Glomerular endothelial cell (primary cell): ENCODE measurements at places on chromosomes 5 and 9. TPM values are rescaled to one million over a fixed set of nuclear protein-coding genes. Genes with fewer than 3 reads are reported as not detected.

Gene SLC6A18
- total RNA-seq: not detected in 2 replicates

Gene FCN2
- not detected in 2 replicates for total RNA-seq

Gene KIF4B
- total RNA-seq: 0.23 and 0.39 TPM in 2 replicates

Gene MSMP
- 1.6 and 7.9 TPM in 2 replicates for total RNA-seq
